Stimulated activated CD8-positive, alpha-beta memory T cell treated with anti-CD3 and anti-CD28 coated beads, Interleukin-2, amount 100 ng/mL, for 1 hour (primary cell): ENCODE measurements at places on chromosomes 1 and 21.

GRCh38 chr1:161791904-161792655 lies 26.0 kb downstream of the ATF6 start:
- no peak for DNase-seq

GRCh38 chr1:89547563-89548116 lies 23.0 kb downstream of the LRRC8B start:
- DNase-seq, result no peak

DNA sequence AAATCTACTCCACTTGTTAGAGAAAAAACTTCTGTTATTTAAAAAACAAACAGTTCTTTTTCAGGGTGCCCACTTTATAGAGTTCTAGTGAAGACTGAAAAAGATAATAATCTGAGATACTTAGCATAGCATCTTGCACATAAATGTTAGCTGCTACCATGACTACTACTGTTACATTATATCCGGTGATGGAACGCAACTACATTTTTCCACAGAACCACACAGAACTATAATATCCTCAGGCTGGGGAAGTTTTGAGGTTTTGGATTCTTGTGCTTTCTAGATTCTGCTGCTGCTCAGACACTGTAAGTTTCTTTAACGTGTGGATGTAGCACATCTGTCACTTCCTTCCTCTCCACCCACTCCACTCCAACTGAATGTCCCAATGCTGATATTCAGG lies 110.3 kb downstream of the PTPN14 start:
- DNase-seq, result no peak

GRCh38 chr1:243483071-243483771 lies 227.4 kb downstream of the SDCCAG8 start:
- no peak for DNase-seq

DNA sequence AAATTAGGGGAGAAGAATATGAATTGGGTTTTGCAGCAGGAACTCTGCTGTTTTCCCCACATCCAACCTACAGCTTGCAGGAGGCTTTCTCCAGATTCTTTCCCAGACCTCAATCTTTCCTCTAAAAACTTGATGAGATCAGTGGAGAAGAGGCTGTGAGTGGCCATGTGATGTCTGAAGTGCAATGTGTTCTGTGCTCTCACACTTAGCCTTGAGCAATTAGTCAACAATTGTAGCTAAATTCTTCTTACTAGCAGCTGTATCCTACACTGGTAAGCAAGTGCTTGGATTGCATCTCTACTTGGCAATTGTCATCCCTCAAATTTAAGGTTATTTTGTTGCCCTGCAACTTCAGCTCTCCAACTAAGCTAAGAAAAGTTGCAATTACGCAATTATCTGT lies 807.3 kb upstream of the RGS18 start:
- DNase-seq, result no peak

GRCh38 chr1:19656134-19656779 lies 8.4 kb upstream of the HTR6 start:
- no peak for DNase-seq

- DNase-seq, result no peak
Measured at GRCh38 chr1:162632217-162632666, at the start of gene DDR2. DDR2 (plus strand) TSS chr1:162632464; CDS start chr1:162719064, 86,600 bp downstream.

GRCh38 chr1:57341721-57342120 lies 82.1 kb downstream of the DAB1 start:
- DNase-seq, result no peak

- DNase-seq, result no peak
Measured at GRCh38 chr21:19420565-19420964, 1017.0 kb upstream of the TMPRSS15 start.

GRCh38 chr1:17799642-17800041 lies 44.5 kb downstream of the ACTL8 start:
- no peak for DNase-seq

GRCh38 chr1:198649968-198650338 lies 11.1 kb downstream of the PTPRC start:
- DNase-seq, result no peak

DNA sequence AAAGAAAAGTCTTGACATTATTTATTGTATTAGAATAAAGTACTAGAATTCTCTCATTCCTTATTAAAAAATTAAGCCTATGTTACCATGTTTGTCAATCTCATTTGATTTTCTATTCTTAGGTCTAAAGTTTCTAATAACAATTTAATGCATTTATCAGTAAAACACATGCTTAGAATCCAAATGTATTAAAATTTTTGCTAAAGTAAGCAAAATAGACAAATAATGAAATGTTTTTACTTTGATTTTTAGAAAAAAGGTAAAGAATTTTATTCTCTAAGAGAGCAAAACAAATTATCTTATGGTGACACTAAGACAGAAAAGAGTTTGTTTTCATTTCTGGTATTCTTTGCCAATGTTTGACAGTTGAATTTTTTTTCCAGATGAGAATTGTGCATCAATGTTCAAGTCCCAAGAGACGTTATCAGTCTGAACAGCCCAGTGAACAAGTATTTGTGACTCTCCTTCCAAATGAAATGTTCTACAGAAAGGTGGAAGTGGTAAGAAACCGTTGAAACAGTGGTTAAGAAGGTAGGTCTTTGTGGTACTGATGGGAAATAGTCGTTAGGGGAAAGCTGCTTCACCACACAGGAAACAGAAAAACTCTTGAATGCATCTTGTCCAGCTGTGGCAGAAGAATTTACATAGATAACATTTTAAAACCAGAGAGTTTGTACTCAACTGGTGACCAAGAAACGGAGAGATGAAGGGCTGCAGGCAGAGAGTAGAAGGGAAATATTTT lies 402.5 kb downstream of the PTPRC start:
- no peak for DNase-seq

DNA sequence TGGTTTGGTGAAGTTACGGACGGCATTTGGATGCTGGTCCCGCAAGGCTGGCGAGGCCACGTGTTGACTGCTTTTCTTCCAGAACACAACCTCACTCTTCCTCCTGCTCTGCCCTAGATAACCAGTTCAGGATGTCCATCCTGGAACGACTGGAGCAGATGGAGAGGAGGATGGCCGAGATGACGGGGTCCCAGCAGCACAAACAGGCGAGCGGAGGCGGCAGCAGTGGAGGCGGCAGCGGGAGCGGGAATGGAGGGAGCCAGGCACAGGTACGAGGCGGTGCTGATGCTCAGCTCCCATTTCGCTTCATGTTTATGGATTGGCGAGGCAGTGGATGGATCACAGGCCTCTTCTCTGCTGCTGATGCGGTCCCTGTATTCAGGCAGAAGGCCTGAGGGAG lies 38.8 kb upstream of the VAMP3 start:
- DNase-seq, result no peak

GRCh38 chr1:108747171-108747850 lies 837 bp downstream of the STXBP3 start:
- no peak for DNase-seq

DNA sequence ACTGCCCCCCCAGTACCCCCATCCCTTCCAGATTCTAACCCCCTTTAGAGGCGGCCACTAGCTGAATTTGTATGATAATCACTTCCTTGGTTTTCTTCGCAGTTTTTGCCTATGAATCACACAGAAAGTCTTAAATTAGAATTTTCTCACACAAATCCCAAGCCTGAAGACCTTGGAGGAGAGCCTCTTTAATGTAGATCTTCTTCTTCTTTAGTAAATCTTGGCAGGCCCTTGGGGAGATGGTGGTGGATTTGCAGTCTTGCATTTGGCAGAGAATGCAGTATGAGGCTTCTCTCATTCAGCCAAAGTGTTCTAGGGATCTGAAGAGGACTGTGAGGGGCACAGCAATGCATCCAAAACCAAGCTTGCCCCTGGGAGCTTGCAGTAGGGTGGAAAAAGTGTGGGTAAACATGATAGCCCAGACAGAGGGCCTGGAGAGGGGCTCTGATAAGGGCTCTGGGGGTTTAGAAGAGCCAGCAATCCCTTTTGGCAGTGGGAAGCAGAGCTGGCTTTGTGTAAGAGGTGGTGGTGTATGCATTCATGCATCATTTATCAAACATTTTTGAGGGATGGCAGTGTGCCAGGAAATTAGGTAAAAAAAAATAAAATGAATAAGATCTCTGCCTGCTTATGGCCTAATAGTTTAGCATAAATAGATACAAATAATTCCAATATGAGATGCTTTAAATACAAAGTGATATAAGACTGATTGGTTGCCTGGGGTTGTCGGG lies 7.7 kb upstream of the CDC42 start:
- no peak for DNase-seq

GRCh38 chr1:62184336-62184735 lies 10.3 kb upstream of the L1TD1 start:
- DNase-seq, result no peak

DNA sequence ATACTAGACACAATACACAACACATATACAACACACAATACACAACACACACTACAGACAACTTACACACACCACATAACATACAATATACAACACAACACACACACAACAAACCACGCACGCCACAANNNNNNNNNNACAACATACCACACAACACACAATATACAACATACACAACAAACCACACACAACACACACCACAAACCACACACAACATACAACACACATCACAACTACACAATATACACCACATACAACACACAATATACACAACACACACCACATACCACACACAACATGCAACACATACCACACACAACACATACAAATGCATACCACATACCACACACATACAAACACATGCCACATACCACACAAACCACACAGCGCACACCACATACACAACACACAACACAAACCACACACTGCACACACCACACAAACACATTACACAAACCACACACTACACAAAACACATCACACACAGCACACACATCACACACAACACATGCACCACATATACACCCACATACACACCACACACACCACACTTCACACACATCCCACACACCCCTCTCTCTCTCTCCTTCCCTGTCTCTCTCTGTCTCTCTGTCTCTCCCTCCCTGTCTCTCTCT lies 108.3 kb downstream of the ETS2 start:
- DNase-seq, result no peak

- no peak for DNase-seq
Measured at GRCh38 chr1:216925962-216926625, 202.9 kb upstream of the ESRRG start.

DNA sequence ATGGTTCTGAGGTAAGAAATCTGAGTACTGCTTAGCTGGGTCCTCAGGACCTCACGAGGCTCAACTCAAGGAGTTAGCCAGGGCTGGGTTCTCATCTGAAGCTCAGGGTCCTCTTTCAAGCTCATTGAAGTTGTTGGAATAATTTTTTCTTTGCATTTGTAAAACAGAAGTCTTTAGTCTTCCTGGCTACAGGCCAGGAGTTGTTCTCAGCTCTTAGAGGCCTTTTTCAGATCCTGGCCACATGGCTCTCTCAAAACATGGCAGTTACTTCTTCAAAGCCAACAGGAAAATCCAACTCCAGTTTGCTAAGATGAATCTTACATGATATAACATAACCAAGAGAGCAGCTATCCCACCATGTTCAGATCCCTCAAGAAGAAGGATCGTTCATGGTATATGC lies 92.3 kb upstream of the CHODL start:
- no peak for DNase-seq

DNA sequence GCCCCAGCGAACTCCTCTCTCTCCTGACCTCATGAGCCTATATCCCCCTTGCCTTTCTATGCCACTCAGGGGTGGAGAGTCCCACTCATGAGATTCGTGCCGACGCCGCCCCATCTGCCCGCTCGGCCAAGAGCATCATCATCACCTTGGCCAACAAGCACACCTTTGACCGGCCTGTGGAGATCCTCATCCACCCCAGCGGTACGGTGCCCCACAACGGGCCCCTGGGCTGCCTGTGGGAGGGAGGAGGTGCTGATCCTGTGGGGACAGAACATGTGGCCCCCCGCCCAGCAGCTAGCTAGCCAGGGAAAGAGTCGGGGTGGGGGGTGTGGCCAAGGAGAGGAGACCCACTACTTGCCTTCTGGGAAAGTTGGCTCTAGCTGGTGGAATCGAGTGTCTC lies 27.8 kb downstream of the VWA5B1 start:
- no peak for DNase-seq

DNA sequence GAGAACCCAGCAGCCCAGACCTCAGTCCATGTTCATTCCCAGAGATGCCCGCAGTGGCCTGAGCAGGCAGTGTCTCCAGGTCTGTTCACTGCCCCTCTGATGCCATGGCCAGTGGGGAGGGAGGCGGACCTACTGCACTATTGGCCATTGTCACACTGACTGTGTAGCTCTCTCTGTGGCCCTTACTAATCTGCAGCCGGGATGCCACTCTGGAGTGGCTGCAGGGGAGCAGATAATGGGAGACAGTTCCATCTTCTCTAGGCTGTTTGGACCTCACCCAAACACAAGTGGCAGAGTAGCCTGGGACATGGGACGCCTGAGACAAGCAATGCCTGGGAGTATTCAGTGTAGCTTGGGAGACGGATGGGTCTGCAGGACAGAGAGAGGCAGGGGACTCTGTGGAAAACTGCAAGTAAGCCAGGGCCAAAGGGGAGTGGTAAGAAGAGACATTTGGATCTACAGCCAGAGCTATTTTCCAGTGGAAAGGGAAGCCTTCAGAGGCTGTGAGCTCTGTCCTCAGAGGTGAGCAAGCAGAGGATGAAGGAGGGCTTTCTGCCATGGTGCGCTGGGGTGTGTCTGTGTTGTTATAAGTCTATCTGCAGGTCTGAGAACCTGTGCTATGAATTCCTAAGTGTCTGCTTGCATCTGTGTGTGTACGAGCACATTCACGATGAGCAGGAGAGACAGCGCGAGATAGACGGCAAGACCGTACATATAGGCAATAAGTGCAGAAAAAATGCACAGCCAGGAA lies 26.7 kb downstream of the DMBX1 start:
- no peak for DNase-seq

GRCh38 chr1:151047925-151048644 lies 534 bp downstream of the C1orf56 start:
- DNase-seq, result no peak

GRCh38 chr21:41894922-41895557 lies 15.9 kb upstream of the PRDM15 start:
- no peak for DNase-seq

GRCh38 chr1:88877382-88877825 lies 14.0 kb downstream of the GTF2B start:
- DNase-seq, result no peak

- DNase-seq, result no peak
Measured at GRCh38 chr21:42411891-42412635, 8.4 kb downstream of the UBASH3A start.

DNA sequence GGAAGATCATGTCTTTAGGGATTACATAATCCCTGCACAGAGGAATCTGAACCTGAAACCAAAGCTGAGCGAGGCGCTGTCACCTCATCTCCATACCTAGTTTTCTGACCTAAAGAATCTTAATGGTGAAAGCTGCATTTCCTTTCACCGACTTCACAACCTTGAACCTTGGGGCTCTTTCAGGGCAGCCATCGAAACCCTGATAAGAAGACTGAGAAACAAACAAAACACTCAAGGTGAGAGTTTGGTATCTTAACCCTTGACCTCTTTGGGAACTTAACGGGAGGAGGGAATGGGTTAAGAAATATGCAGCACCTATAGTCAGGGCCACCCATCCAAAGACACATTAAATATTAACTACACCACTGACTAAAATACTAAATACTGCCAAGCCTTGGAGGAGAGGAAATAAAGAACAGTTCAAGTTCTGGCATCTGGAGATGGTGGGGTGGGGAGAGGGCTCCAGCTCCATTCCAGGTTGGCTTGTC lies 2.0 kb downstream of the C1orf116 start:
- DNase-seq, result no peak
